ENCODE measurements at places on chromosomes 5 and 9.

DNA sequence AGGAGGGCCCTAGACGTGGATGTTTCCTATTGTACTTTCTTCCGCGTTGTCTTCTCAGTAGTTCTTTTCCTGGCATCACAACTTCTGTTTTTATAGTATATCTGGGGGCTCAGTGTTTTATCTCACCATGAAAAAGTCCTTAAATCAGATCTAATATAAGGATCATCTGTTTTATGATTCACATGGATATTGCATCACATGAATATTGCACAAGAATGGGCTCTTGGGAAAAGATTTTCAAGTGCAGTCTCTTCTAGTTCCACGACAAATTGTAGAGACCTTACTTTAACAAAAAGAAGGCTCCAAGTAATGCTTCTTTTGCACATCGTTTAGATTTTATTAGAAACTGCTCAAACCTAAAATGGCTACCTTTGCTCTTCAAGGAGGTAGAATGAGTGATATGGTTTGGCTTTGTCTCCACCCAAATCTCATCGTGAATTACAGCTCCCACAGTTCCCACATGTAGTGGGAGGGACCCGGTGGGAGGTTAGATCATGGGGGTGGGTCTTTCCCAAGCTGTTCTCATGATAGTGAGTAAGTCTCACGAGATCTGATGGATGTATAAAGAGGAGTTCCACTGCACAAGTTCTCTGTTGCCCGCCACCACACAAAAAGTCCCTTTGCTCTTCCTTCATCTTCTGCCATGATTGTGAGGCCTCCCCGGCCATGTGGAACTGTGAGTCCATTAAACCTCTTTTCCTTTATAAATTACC lies 53.7 kb upstream of the FAM120A start:
- no peak for DNase-seq

DNA sequence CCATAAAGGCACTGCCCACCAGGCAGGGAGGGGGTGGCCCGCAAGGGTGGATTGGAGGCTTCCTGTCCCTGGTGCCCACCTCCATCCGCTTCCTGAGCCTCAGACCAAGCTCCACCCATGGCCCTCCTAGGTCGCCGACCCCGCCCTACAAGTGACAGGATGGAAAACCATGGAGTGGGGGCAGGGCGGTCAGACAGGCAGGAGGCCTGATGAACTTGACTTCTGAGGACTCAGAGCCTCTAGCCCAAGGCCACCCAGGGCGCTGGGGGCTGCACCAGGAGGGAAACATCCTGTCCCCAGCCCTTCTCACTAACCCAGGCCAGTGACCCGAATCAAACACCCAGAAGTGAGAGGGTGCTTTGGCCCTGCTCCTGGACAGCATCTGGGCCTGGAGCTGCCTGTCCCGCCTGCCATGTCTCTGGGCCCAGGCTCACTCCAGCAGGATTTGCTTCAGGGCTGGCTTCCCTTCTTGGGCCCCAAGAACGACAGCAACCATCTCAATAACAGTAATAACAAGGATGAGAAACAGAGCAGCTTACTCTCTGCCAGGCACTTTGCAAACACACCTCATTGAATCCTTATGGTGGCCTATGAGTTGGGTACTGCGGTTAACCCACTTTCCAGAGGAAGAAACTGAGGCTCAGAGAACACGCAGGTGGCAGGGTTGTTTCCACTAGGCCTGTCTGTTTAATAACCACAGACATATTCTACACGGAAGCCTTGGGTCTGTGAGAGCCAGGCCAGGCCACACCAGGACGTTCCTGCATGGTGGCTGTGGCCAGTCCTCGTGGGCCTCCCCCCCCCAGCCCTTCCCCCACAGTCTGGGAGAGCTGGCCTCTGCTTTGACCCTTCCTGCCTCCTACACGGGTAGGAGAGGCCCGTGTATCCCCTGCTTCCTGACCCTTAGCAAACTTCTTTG lies 4.4 kb upstream of the ST6GALNAC6 start:
- DNase-seq: no peak

DNA sequence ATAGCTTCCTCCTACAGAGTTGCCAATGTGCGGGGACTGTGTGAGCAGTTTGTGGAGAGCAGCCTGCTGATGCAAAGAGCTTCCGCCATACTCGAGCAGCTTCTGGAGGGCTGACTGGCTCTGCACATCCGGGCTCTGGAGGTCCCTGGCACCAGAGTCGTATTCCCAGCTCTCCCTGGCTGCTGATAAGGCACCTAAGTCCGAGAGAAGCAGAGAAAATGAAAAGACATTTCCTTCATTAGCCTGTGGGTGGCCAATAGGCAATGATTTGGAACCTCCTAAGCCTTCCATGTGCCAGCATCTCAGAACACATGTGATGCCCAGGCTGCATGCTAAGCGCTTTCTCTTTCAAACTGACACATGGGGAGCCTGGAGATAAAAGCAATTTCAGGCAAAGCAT lies 94.3 kb downstream of the TSSK1B start:
- DNase-seq: no peak

DNA sequence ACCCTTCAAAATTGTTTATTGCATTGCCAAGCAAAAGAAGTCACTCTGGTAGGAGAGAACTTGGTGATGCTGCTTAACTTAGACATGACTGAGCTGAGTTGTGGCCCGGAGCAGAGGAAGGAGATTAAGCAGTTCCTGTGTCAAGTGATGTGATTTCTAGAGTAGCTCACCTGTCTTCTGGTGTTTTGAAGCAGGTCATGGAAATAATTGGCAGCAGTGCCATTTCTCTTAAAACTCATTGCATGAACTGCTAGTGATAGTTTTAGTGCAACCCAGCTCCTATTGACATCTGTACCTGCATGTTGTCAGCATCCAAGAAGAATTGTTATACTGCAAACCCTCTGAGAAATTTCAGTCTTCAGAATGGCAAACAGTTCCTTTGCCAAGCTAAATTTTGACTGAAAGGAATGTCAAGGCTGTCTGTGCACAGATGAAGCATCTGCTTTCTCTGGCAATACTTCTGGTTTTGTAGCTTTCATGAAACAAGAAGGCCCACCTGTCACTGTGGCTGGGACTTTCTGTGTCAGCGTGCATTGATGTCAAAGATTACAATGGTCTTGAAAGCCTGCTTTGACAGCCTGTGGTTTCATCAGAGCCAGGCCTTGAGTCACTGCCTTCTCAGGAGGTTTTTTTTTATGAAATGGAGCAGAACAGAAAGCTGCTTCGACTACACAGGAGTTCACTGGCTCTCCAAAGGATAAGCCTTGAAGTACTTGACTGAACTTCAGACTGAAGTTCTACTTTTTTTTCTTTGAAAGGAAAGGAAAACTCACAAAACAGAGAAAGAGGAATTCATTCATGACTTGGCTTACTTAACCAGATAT lies 90.6 kb downstream of the RALGPS1 start:
- no peak for DNase-seq

- no peak for DNase-seq
Measured at GRCh38 chr5:103452666-103453065, 109.9 kb downstream of the NUDT12 start.

GRCh38 chr5:32190095-32190494 lies 16.0 kb upstream of the GOLPH3 start:
- DNase-seq: no peak

DNA sequence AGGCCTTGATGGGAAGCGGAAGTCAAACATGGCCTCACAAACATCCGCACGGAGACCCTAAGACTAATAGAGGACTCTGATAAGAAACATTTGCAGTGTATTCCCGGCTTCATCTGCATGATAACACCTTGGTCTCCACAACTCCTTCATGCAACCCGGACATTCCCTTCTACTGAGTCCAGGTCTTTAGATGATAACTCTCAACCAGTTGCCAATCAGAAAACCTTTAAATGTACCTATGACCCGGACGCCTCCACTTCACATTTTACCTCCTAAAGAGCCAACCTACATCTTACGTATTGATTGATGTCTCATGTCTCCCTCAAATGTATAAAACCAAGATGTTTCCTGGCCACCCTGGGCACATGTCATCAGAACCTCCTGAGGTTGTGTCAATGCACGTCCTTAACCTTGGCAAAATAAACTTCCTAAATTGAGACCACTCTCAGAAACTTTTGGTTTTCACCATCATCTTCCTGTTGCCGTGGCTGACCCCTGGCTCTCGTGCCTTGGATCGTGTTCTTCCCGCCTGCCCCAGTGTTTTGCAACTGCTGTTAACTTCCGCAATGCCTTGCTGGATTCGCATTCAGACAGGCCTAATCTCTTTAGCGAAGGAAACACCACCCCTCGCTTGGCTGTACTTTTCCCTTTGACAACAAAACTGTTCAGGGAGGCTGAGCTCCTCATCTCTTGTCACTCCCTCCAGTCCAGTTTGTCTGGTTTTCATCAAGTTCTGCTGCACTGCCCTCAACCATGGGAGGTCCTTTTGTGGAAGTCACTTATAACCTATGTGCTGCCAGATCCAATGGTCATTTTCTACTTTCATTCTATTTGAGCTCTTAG lies 1.1 kb upstream of the DAP start:
- DNase-seq: peak; percentile 35

DNA sequence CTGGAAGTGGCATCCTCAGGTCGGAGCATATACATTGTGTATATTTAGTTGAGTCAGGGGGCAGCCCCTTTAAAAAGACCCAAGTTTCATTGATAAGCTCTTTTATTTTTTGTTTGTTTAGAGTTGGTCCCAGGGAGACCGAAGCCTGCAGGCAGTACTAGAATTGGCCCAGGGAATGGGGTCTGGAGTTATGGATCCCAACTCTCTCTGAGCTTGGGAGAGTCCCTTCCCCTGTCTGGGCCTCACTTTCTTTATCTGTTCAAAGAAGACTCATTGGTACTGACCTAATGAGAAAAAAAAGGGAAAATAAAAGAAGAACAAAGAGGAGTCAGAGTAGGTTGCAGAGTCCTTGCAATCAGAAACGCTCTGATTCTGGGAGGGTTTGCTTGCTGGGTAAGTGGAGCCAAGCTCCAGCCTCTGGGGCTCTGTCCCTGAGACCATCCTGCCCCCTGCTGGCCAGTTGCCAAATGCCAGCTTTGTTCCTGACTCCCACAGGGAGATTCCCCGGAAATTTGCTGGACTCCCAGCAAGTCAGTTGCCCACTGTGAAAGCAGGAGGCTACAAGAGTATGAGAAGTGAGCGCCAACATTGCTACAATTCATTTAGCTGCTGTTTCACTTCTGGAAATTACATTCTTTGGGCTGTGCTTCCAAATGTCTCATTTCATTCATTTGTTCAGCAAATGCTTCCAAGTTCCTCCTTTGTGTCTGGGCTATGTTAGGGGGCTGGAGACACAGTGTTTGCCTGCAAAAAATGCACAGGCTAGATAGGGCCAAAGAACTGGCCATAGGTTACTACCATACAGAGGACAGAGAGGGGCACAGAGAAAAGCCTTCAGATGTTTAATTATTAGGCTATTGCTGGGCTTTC lies 156.2 kb downstream of the MELK start:
- peak; percentile 20 for DNase-seq

- DNase-seq: no peak
Measured at GRCh38 chr5:124134941-124135340, 611.5 kb downstream of the ZNF608 start.

- no peak for DNase-seq
Measured at GRCh38 chr5:119991625-119992024, 362.3 kb downstream of the FAM170A start.

DNA sequence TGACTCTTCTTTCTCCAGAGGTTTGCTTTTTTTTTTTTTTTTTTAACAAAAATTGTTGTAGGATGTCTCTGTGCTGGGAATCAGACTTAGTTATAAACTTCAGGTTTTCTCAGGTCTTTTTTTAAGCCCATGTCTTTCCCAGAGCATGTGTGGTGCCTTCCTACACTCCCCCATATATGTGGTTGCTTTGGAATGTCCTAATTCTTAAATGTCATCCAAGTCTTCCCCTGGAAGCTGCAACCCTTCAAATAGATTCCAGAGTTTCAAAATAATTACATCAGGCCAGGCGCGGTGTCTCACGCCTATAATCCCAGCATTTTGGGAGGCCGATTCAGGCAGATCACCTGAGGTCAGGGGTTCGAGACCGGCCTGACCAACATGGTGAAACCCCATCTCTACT lies 73.2 kb upstream of the FAM120A start:
- DNase-seq: no peak

GRCh38 chr9:34642679-34643078 lies 3.8 kb upstream of the GALT start:
- no peak for DNase-seq

- no peak for DNase-seq
Measured at GRCh38 chr5:27810458-27810857, 772.1 kb upstream of the CDH9 start.

DNA sequence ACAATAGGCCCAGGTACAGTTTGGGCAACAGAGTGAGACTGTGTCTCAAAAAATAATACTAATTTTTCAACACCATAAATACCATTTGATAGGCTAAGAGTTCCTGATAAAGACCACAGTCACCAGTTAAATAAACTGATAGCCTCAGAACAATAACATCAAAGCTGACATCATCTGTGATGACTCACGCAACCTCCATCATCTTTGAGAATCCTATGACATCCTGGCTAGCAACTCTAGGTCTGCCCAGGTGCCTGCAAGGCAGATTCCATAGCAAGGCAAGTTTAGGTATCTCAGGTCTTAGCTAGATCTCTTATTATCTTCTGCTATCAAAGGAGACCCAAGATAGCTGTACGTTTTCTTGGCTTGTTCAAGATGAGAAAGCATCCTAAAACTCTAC lies 30.5 kb upstream of the UBAP2 start:
- DNase-seq: no peak

DNA sequence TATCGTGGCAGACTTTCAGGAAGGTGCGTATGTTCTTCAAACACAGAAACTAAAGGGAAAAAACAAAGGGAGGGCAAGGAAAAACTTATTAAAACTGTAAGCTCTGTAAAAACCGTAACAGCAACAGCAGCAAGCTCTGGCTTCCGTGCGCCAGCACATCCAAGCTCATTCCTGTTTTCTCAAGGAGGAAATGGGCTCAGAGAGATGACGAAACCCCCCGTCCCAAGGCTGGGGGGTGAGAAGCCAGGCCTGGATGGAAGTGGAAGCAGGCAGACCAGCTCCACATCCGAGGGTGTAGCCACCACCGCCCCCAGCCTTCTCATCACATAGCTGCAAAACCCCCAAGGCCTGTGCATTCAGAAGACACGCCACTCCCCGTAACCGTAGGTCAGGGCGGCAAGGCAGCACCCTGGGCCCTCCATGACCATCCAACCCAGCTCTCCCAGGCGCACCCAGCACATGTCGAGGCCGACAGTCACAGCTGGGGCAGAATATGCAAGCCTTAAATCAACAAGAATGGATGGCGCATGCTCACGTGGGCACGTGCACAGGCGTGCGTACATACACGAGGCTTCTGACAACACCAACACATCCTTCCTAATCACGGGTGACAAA lies 52.8 kb downstream of the VAV2 start:
- DNase-seq: no peak

Measured in globus pallidus (tissue), 1 donor.